ENCODE measurements at places on chromosomes 2 and 18. TPM values are rescaled to one million over a fixed set of nuclear protein-coding genes. Genes with fewer than 3 reads are reported as not detected.

The MPP4 gene
- not detected for total RNA-seq

The C2orf15 gene
- total RNA-seq: not detected

DNA sequence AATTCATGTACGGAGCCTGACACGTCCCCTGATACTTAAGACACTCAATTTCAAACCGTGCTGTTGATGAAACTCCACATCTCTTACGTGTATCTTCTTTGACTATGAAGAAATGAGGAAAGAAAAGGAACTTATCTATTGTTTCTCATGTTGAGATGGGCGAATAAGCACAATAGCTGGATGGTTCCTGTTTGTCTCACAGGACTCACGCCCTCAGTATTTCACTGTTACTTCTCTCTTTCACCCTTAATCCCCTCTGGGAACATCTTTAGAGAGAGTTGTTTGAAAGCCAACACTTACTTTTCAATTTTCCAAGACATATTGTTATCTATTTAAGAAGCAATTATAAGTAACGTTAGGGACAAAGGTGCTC lies 99.8 kb downstream of the COPS8 start:
- no peak for DNase-seq

DNA sequence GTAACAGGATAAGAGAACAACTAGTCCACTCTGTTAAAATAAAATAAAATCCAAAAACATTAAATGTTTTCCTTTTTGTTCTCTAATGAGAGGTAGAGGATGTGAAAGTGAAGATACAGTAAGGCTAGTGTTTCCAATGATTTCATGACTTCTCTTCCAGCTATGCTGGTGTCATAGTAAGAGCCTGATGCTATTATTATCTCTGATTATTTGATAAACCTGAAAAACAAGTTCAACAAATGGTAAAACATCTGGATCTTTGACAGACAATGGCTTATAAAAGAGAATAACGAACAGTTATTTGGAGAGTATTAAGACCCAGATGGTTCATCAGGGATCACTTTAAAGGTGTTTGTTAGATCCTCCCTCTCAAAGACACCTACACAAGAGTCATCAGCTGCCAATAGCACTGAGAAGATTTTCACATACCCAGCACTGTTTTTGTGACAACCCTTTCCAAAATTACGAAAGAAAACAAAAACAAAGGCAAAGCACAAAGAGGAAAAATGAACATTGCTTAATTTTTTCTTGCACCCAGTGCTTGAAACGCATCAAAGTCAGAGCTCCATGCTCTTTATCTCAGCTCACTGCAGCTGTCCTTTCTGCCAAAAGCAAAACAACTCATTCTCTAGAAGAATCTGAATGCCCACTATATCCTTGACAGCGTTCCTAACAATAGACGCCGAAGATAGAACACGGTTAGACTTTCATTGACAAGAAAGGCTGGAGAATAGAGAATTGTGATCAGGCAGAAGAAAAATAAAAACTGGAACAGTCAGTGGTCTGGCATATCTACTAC lies 168.6 kb downstream of the SLC8A1 start:
- no peak for DNase-seq

The MMADHC gene
- 134 TPM for total RNA-seq

- DNase-seq: no peak
Measured at GRCh38 chr2:42567806-42568400, 529 bp upstream of the MTA3 start.

- no peak for DNase-seq
Measured at GRCh38 chr2:10286216-10287037, 16.3 kb upstream of the HPCAL1 start.

The SPAST gene
- total RNA-seq: 16.6 TPM

DNA sequence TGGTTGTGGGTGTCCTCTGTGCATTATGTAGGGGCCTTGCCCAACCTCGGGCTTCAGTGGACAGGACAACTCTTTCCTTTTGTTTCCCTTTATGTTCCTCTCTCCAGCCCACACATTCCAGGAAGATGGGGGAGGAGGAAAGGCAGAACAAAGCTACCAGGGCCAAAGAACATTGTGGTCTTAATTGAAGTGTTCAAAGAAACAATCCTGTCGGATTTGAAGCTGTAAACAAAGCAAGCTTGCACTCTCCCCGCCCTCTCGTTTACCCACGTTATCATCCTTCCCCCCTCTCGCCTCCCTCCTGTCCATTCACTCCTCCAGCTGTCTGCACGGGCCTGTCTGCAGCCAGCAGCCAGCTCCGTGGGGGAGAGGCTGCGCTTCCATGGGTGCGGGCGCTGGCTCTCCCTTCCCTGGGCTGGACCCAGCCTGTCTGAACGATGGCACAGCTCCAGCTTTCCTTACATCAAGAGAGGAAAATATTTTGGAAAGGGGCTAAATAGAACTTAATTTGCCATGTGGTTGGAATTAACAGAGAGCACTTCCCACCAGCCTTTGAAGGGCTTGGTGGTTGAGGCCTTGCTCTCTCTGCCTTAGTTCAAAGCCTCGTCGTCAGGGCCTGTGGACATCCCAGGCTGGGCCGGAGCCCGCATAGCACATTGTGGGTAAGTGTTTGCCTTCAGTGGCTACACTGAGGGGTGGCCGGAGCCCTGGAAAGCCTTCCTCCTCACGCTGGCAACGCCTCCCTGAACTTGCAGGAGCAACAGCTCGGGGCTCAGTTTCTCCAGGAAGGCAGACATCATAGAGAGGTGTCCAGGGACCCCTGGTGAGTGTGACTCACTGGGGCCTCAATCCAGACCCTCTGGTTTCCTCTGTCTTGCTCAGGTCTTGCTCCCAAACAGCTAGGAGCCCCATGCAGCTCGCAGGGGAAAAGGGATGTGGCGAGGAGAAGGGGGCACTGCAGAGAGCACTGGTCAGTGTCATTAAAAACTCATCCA lies 60.6 kb upstream of the HS6ST1 start:
- DNase-seq: no peak

- DNase-seq: no peak
Measured at GRCh38 chr18:34397286-34397896, 172.7 kb upstream of the NOL4 start.

DNA sequence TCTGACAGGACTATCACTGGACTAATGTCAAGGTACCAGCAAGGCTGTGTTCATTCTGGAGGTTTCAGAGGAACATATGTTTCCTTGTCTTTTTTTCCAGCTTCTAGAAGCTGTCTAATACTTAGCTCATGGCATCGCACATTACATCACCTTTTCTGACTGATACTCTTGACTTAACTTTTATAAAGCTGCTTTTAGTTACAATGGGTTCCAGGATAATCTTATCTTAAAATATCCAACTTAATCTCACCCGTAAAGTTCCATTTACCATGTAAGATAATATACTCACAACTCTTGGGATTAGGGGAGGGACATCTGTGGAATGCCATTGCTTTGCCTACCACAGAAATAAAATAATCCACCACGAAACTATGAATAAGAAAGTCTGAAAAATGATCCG lies 394.2 kb downstream of the CDH19 start:
- no peak for DNase-seq

All from esophagus muscularis mucosa (tissue), 4 donors.